ENCODE measurements at places on chromosomes 7 and 10. TPM values are rescaled to one million over a fixed set of nuclear protein-coding genes. Genes with fewer than 3 reads are reported as not detected.

DNA sequence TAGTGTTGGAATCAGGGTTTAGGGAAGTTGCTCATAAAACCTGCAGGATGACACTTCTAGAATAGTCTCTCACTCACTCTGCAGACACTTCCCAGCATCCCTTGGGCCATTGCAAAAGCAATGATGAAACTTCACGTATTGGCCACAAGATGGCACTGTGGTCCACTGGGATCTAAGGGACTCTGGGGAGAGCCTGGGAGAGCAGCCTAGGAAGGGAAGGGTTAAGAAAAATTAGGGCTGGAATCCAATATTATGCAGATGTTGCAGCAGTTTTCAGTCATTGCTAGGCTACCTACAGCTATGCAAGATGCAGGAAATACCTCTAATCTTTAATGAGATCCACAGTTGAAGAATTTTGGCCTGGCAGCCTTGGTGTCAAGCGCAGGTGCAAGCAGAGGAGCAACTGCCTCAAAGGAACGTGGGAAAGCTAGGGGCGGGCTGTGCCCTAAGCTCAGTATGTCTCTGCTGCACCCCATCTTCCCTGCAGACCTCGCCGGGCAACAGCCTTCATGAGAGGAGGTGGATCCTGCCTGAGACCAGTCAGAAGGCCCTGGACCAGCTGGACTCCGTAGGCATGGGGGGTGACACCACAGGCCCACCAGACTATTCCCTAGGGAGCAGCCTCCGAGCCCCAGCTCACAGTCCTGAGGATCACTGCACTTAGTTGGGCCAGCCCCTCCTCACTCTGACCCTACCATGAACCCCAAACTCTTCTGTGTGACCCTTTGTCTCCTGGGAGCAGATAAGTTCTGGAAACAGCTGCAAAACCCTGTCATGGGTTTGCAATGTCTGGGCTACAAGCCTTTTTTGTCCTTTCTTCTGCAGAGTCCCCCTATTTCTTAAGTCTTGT is 127.9 kb upstream of the PRSS58 start:
- DNase-seq, result peak; percentile 64

GTF2IRD2 gene
- total RNA-seq, result 14.3 TPM

GRCh38 chr7:99278180-99278579 is 5.5 kb downstream of the MYH16 start:
- DNase-seq, result no peak

DNA sequence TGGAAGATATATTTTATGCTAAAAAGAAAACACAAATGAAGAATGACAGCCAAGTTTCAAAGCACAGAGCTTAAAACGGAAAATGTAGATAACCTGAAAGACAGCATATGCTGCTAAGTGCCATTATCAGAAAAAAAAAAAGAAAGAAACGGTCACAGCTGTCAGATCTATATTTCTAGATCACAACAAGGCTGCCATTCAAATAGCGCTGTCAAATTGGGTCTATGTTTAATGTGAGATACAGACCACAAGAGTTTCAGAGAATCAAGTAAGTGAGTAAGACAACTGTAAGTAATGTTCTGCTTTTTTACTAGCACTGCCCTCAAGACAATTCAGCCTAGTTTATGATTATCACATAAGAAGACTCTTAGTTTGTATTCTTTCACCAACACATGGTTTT is 66.1 kb upstream of the RNF148 start:
- no peak for DNase-seq

DNA sequence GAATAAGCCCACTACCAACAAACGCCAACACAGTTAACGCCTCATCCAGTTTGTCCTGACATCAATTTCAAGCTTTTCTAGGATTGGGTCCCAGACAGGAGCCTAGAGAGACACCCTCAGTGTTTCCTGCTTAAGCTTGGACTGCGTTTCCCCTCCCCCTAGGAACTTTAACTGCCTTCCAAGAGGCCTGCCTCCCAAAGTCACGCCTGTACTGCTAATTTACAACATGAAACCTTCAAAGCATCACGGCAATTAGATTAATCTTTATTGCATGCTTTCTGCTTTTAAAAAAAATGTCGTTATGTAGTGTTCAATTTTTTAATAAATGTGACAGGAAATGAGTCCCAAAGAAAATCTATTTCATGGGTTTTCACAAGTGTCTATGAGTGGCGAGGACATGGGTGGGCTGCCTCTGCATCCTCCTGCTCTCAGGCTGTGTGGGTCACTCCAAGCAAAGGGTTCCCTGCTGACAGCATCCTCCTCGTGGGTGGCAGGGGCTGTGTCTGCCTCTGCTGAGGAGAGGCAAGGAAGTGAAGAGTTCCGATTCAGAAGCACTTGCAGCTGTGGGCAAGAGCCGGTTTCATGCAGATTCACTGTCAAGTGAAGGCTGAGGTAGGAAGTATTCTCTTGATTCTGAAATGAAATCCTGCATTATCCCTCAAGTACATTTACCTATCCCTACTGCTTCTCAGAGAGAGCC is 193.0 kb upstream of the KMT2E start:
- no peak for DNase-seq

DKK1 gene
- total RNA-seq, result 2.7 TPM

PRPS1L1 gene
- total RNA-seq, result not detected

GRCh38 chr10:28925121-28925663 is 247.9 kb downstream of the BAMBI start:
- DNase-seq, result no peak

ATRNL1 gene
- total RNA-seq, result 6.8 TPM

TM9SF3 gene
- 118 TPM for total RNA-seq

ANLN gene
- total RNA-seq, result 84.9 TPM

DNA sequence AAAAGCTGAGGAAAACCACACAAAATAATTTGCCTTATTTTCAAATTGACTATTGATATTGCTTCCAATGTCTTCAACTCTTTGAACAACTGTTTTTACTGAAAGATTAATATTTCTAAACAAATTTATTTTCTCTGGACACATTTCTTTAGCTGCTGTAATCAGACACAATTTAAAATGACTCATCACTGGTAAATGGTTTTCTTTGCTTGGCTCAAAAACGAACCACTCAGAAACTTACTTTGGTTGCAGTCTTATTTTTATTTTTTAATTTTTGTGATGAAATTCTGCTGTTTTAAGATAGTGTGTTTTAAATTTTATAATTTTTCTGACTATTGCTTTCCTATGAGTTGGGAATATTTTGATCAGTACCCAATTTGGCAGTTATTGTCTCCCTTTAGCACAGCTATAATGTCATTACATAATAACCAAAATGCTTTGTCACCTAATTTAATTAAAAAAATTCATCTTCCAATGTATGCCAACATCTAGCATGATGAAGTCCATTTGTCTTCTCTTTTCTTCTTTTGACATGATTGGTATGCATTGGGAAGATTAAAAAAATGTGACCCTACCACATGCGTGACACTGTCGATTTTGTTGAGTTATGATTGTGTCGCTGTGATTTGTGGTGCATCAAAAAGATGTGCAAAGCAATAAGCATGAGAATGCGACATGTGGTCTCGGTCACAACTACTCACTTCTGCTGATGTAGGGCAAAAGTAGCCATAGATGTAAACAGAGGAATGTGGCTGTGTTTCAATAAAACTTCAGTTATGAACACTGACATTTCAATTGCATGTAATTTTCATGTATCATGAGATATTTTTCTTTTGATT is 222.3 kb downstream of the SUGCT start:
- no peak for DNase-seq

GRCh38 chr7:143305423-143306070 is 10.4 kb upstream of the CLCN1 start:
- peak; percentile 60 for DNase-seq

DNA sequence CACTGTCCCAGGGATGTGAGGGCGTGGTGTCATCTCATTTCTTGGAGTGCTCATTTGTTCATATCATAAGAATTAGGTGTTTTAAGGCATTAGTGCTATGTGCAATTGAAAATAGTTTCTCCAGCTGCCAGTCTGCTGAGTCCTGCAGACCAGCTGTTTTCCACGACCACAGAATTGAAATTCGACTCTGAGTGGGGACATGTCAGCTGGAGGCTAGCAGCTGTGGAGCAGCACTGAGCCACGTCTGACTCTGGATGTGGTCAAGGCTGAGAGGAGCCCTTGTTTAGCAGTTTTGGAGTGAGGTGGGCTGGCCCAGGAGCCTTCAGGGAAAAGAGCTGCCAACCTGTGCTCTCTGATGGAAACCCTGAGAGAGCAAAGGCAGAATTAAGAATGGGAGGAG is 156.3 kb upstream of the GRB10 start:
- no peak for DNase-seq

FAM237B gene
- total RNA-seq, result not detected

DNA sequence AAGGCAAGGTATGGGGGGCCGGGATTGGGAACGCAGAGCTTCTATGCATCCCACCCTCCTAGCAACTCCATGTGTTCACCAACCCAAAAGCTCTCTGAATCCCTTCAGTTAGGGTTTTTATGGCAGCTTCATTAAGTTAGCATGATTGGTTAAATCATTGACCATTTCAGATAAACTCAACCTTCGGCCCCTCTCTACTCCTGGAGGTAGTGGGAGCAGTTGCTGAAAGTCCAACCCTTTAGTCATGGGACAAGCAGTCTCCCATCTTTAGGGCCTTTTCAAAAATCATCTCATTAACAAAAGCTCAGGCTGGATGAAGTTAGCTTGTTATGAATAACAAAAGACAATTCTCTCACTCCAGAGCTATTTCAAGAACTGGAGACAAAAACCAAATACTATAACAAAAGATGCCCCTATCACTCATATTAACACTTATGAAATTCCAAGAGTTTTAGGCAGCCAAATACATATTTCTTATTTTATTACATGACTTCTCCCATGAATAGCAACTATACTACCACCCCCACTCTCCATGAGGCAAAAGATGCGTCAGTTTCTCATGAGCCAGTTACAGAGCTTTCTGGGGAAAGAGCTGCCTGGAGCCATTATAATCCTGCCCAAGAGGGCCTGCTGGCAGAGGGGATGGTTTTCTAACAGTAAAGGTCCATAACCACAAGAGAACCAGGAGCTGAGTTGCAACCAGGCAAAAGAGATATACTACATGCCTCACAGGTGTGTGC is 44.6 kb downstream of the SLC16A12 start:
- DNase-seq, result no peak

- DNase-seq, result peak; percentile 98
Observed at GRCh38 chr7:139915864-139916716, 87.0 kb downstream of the TBXAS1 start.

BLNK gene
- not detected for total RNA-seq

- no peak for DNase-seq
Observed at GRCh38 chr7:100974021-100974420, 4.7 kb downstream of the MUC12 start.

OR6B1 gene
- not detected for total RNA-seq

DNA sequence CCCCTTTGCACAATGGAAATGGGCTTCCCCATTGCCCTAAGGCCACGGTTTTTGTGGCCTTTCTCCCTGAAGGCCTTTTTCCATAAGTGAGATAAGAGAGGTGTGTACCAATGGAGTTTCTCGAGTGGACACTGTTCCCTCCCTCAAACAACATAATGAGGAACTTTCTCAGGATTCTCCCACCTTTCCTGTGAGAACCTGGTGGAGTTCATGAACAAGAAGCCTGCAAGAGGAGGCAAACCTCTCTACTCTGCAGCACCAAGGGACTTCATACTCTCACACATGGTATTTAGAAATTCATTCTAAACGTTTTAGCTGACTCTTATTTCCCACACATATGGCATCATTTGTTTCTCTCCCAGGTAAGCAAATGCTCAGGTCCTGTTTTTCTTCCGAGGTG is 7.3 kb upstream of the RBM33 start:
- DNase-seq, result no peak

- DNase-seq, result no peak
Observed at GRCh38 chr7:46205478-46205877, 284.4 kb upstream of the IGFBP3 start.

GRCh38 chr10:88987840-88988239 is 2.8 kb upstream of the FAS start:
- no peak for DNase-seq

HKDC1 gene
- 7.6 TPM for total RNA-seq

GRCh38 chr10:31623466-31623865 is 304.4 kb downstream of the ZEB1 start:
- DNase-seq, result no peak

AS3MT gene
- 2.3 TPM for total RNA-seq

Measured in NCI-H460 (cell line).